ENCODE measurements at places on chromosomes 2 and 18.
A peak's percentile ranks its signal among the peaks of the same experiment; 100 is the strongest.

DNA sequence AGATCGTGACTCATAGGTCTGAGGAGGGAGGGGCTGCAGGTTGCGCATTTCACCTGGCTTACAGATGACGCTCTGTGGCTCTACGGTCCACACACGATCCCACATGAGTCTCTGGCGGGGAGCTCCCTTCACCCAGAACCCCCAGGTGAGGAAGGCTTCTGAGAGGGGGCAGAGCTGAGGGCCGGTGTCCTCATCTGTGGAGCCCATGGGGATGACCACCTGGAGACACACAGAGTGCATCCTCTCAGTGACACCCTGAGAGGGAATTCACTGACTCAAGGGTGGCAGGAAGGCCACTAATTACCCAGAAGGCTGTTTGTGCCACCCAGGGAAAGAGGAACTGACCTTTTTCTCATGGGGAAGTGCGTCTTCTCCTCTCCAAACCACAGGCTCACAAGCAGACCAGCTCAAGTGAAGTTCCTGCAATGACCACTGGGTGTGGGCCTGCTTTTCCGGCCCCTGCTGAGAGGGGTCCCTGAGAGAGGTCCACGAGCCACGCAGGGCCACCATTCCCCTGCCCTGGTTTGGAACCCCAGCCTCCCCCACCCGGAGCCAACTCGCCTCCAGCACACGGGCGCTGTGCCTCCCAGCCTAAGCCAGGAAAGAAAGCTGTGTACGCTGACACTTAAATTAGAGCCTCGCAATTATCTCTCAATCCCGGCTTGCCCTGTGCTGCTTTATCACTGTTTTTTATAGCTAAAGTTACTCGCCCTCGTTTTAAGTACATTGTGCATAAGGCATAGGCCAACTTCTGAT, 114.1 kb downstream of the BCL11A start:
- DNase-seq = no peak

DNA sequence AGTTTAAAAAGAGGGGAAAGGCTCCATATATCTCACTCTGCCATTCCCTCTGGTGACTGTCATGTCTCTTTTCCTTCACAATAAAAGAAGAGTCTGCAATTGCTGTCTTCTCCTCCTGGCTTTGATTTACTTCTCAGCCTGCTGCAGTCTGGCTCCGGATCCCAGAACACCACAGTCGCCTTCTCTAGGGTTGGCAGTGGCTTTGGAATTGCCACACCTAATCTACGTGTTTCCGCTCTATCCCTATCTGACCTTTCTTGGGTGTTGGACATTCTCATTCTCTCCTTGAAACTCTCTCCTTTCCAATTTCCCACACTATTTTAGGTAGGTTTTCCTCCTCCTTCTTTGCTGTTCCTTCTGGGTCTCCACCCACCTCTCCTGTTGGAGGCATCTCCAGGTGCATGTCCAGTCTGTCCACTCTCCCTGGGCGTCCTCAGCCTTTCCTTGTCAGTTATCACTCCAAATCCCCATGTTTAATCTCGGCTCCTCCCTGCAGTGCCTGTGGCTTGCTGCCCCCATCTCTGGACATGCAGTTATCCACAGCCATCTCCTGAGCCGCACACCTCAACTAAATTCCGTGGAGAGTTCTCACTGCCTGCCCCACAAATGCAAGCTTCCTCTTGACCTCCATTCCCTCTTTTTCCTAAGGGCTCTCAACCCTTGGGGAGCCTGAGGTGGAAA, 112.8 kb downstream of the KCTD1 start:
- DNase-seq = no peak

- DNase-seq = no peak
Observed at GRCh38 chr2:17545680-17546613, 5.5 kb downstream of the VSNL1 start.

- DNase-seq = no peak
Observed at GRCh38 chr2:30218338-30218713, 13.0 kb upstream of the LBH start.

DNA sequence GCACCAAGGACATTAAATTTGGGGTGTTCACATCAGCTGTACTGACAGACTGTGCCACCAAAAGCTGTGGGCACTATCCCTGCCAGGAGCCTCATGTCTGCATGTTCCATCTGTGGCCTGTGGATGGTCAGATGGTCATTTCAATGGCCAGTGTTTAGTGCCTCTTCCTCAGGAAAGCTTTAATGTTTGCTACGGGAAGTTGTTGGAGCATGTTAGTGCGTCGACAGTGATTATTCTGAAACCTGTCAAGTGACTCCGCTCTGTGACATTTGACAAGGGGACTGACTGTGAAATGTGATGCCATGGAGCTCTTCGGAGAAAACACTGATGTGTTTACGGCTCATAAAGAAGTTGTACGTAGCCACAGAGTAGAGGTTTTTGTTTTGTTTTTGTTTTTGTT, 18.7 kb upstream of the RGPD4 start:
- DNase-seq = no peak

GRCh38 chr18:21684731-21685130, 19.8 kb downstream of the ABHD3 start:
- DNase-seq = no peak

DNA sequence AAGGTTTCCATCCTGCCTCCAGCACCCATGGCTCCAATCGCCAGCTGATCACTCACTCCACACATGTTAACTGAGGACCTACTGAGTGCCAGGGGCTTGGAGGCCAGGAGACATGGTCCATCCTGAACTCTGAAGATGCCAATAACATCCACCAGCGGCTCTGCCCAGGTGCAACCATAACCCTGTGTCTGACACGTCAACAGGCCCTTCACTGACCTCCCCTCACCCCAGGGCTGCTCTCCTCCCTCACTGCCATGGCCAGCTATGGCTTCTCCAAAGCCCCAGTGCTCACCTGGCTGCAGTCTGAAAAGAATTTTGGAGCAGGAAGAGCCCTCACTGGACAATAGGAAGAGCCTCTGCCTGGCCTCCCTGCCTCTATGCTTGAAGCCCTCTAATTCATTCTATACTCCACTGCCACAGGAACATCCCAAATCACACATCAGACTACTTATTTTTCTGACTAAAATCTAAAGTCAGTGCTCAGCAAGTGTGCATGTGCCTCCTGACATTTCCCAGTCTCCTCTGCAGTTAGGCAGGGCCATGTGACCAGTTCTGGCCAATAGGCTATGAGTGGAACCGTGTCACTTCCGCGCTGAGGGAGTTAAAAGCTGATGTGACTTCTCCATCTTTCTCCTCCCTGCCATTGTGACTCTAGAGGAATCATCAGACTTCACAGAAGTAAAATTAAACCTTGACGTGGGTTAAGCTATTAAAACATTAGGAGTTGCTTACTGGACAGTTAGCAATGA, 37.2 kb downstream of the ZBTB7C start:
- DNase-seq = no peak

- no peak for DNase-seq
Observed at GRCh38 chr18:13006531-13007247, 15.5 kb downstream of the CEP192 start.

- peak; percentile 1 for DNase-seq
Observed at GRCh38 chr2:80238692-80239469, 65.7 kb downstream of the LRRTM1 start.

DNA sequence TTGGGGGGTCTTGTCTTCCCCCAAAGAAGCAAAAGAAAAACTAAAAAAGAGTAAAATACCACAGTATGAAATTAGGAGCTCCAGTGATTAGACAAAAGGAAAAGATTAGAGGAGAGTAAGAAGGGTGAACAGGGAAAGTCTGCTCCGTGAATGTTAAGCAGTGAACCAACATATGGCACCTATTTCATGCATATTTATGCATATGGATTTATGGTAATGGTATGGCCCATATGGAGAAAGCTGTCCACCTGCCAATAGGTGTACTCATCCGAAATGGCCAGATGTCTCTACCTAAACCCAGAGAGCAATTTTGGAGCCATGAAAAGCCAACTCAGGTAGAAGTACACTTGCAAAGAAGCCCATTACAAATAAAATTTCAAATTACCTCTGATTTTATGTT, 404.0 kb upstream of the RAB6C start:
- DNase-seq = no peak
